Activated naive CD8-positive, alpha-beta T cell treated with anti-CD3 and anti-CD28 coated beads, Interleukin-2, amount 10 ng/mL, durations not matched to agents 7 days and 5 days (primary cell): ENCODE measurements at places on chromosomes 2 and 18.
A peak's percentile ranks its signal among the peaks of the same experiment; 100 is the strongest.

- H3K27ac ChIP-seq = no peak overlapping the region
- DNase-seq = no peak
- no peaks in the 10 kb centered on the region for H3K36me3 ChIP-seq
Observed at GRCh38 chr18:79657342-79657996, 22.1 kb upstream of the CTDP1 start.

GRCh38 chr2:42792087-42792582 is 248 bp downstream of the HAAO start:
- H3K27me3 ChIP-seq = peaks cover 33% of the 10 kb centered on the region
- H3K36me3 ChIP-seq = no peaks in the 10 kb centered on the region
- H3K27ac ChIP-seq = no peak overlapping the region
- DNase-seq = no peak
- H3K4me1 ChIP-seq = peaks cover 16% of the 10 kb centered on the region

GRCh38 chr2:176969642-176970359 is 242.8 kb upstream of the HNRNPA3 start:
- H3K4me1 ChIP-seq = no peaks in the 10 kb centered on the region
- no peak for DNase-seq
- H3K4me3 ChIP-seq = no peak overlapping the region
- no peaks in the 10 kb centered on the region for H3K36me3 ChIP-seq
- H3K27me3 ChIP-seq = peaks cover 16% of the 10 kb centered on the region
- H3K27ac ChIP-seq = no peak overlapping the region

DNA sequence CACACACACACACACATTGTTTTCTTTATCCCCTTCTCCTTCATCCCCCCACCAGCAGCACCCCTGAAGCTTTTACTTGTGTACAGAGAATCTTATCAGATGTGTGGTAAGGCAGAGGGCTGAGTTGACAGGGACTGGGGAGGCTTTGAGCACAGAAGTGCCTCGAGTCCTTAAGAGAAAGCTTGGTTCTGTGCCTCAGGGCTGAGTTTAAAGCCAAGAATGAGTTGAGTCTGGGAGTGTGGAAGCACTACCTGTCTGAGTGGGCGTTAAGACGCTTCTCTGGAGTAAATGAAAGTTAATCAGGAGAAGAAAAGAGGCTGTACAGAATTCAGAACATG is 2.7 kb downstream of the ID2 start:
- H3K4me1 ChIP-seq = peaks cover 21% of the 10 kb centered on the region
- peaks cover 8% of the 10 kb centered on the region for H3K27me3 ChIP-seq
- H3K27ac ChIP-seq = peak overlapping the region; percentile 94
- H3K4me3 ChIP-seq = peak overlapping the region; percentile 99
- no peak for DNase-seq

DNA sequence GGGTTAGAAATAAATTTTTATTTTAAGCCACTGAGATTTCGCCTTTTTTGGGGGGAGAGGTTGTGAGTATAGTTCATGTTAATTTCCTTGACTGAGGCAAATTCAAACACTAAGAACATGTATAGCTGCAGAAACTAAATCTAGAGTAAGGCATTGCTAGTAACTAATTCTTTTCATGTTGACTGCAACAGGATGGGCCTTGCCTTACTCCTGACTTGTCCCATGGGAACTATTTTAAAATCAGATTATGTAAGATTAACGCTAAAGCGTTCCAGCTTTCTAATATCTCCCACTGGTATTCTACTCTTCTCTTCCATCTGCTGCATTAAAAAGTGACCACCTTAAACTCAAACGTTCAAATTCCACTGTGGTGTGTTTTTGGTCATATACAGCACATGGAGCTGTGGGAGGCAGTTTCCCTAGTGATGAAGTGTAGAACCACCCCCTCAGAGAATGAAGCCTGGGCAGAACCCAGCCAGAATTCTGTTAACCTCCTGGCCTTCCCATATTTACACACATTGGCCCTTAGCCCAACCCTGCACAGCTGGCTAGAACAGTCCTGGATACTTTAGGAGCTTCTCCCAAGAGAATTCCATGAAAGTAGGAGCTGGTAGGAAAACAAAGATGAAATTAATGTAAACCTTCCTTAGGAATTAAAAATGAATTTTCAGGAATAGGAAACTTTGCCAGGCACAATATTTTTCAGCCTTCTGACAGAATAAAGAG is 687.8 kb downstream of the SLC4A3 start:
- H3K27me3 ChIP-seq = no peaks in the 10 kb centered on the region
- H3K4me1 ChIP-seq = no peaks in the 10 kb centered on the region

- no peaks in the 10 kb centered on the region for H3K27me3 ChIP-seq
- H3K27ac ChIP-seq = peak overlapping the region; percentile 15
- H3K4me1 ChIP-seq = peaks cover 25% of the 10 kb centered on the region
- H3K4me3 ChIP-seq = peak overlapping the region; percentile 23
- peaks cover 50% of the 10 kb centered on the region for H3K36me3 ChIP-seq
- DNase-seq = no peak
Observed at GRCh38 chr2:157363612-157364101, 38.0 kb upstream of the ERMN start.

DNA sequence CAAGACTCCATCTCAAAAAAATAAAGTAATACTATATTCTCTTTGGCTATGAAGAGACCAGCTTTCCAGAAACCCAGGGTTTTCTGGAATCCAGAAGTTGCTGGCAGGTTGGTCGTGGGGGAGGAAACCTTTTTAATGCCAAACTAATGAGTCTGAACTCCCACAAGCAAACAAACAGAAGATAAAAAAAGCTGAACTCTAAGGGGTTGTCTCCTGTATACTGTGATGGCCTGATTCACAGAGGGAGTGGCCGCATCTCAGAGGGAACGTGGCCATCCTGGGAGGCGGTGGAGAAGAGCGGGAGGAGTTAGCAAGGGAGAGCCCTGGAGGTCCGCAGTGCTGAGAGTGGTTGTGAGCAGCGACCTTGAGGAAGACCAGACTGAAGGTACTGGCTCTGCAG is 36.1 kb downstream of the LIMS1 start:
- H3K36me3 ChIP-seq = peaks cover 2% of the 10 kb centered on the region
- H3K4me3 ChIP-seq = no peak overlapping the region
- no peaks in the 10 kb centered on the region for H3K27me3 ChIP-seq
- no peak for DNase-seq
- no peak overlapping the region for H3K27ac ChIP-seq

DNA sequence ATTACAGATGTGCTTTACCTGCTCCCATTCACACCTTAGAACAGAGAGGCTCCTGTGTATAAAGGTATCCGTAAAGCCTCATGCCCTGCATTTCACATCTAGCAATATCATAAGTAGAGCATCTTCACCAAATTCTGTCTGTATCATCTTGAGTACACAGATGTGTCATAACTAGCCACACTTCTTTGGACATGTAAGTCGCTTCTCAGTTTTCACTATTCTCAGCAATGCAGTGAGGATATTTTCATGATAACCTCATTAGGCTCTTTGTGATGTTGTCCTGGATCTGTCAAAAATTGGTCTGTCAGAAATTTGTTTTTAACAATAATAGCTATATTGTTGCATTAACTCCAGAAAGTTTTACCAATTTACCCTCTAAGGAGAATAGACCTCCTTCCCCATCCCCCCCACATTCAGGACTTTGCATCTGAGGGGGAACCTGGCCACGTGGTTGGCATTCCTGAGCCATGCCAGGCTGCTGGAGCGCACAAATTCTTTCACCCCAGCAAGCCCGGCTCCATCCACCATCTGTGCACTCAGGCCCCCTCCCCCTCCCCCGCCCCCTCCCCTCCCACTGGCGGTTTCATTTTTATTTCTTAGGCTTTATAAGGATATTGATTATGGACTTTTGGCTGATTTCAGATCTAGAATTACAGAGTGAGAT is 34.1 kb downstream of the AGAP1 start:
- H3K27me3 ChIP-seq = peaks cover 3% of the 10 kb centered on the region
- no peaks in the 10 kb centered on the region for H3K4me1 ChIP-seq
- H3K4me3 ChIP-seq = no peak overlapping the region

GRCh38 chr2:180890781-180891180 is 89.6 kb upstream of the UBE2E3 start:
- no peak for DNase-seq
- no peak overlapping the region for H3K4me3 ChIP-seq
- H3K27ac ChIP-seq = no peak overlapping the region
- no peaks in the 10 kb centered on the region for H3K4me1 ChIP-seq
- H3K36me3 ChIP-seq = no peaks in the 10 kb centered on the region
- H3K27me3 ChIP-seq = peaks cover 12% of the 10 kb centered on the region

GRCh38 chr18:61245276-61245675 is 88.0 kb upstream of the CDH20 start:
- H3K36me3 ChIP-seq = no peaks in the 10 kb centered on the region
- H3K27ac ChIP-seq = no peak overlapping the region
- no peak for DNase-seq
- H3K4me3 ChIP-seq = no peak overlapping the region
- H3K4me1 ChIP-seq = no peaks in the 10 kb centered on the region
- H3K27me3 ChIP-seq = no peaks in the 10 kb centered on the region

DNA sequence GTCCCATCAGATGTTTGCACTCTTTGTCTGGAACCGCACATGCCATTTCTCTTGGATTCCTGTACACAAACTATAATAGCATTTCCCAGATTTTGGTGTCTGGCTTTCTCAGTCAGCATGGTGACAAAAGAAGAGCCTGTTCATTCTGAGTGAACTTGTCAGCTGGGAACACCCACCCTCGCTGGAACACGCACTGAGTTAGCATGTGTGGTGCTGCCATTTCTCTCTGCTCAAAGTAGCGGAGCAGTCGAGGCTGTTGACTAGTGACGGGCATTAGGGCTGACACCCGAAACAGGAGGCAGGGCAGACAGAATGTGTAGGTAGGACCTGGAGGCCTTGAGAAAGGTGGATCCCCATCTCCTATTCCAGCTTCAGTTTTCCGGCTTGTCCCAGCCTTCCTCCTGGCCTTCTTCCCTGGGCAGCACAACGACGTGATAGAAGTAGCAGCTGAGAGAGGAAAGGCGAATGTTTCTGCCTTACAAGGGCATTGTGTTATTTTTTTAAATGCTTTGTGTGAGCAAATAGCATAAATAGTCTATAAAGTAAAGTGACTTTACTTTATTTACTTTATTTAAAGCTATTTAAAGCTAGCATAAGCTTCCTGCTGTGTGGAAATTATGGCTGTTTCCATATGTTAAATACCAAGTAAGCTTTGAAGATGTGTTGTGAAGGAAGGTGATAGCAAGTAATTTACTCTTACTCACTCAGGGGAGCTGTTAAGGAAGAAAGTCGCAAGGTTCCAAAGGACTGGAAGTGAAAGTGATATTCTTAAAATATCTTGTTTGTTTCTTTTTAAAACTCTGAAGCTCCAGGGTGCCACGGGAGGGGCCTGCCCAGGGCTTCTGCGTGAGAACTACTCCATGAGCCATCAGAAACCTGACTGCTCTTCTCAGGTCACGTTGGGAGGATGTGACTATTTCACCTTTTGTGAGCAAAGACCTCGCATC is 272.6 kb downstream of the NEDD4L start:
- H3K27ac ChIP-seq = no peak overlapping the region
- H3K4me3 ChIP-seq = no peak overlapping the region
- H3K4me1 ChIP-seq = peaks cover 7% of the 10 kb centered on the region
- H3K27me3 ChIP-seq = peaks cover 2% of the 10 kb centered on the region

GRCh38 chr2:226059961-226060627 is 660.6 kb downstream of the NYAP2 start:
- no peak overlapping the region for H3K4me3 ChIP-seq
- no peaks in the 10 kb centered on the region for H3K36me3 ChIP-seq
- H3K27me3 ChIP-seq = peaks cover 8% of the 10 kb centered on the region
- no peak overlapping the region for H3K27ac ChIP-seq
- no peak for DNase-seq
- H3K4me1 ChIP-seq = no peaks in the 10 kb centered on the region
